ENCODE measurements at places on chromosomes 13 and 19. TPM values are rescaled to one million over a fixed set of nuclear protein-coding genes. Genes with fewer than 3 reads are reported as not detected.
A peak's percentile ranks its signal among the peaks of the same experiment; 100 is the strongest.

DNA sequence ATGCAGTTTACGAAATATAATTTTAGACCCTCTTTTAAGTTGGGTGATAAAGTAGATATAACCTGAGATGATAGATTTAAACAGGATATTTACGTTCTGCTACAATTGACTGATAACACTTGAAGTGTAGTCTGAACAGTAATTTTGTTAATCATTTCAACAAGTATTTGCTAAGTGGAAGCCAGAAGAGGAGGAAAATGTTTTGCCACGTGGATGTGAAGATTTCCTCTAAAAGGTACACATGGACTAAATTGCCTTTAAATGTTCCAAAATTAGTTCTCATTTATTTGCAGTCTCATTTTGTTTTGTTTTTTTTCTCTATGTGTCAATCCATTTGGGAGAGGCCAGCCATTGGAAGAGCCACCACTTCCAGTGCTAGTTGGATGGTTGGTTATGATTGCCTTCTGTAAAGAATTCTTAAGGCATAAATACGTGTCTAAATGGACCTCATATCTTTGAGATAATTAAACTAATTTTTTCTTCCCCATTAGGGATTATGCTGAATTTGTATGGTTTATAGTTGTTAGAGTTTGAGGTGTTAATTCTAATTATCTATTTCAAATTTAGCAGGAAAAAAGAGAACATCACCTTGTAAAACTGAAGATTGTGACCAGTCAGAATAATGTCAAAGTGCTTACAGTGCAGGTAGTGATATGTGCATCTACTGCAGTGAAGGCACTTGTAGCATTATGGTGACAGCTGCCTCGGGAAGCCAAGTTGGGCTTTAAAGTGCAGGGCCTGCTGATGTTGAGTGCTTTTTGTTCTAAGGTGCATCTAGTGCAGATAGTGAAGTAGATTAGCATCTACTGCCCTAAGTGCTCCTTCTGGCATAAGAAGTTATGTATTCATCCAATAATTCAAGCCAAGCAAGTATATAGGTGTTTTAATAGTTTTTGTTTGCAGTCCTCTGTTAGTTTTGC, 2.8 kb downstream of the MIR17HG start:
- peak; percentile 78 for DNase-seq

GRCh38 chr19:40717880-40718773, 1.2 kb downstream of the ITPKC start:
- peak; percentile 90 for DNase-seq

GRCh38 chr13:78168981-78169380, 250.3 kb upstream of the EDNRB start:
- DNase-seq, result no peak

SLC27A5 gene
- total RNA-seq, result 6.5 TPM

DNA sequence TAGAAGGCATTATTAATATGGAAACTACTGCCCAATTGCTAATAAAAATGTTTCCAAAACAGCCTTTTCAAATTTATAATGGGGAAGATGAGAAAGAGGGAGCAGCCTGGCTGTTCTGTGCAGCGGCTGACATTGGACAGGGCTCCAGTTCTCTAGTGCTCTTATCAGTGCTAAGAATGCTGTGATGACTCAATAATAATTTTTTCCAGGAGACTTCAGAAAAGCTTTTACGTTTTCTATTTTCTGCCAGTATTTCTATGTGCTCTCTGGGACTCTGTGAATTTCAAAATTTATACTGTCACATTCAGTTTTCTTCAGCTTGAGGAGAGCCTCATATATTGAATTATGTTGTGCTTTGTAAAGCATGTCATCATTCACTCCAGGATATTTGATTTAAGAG, 209.6 kb downstream of the VWA8 start:
- DNase-seq, result no peak

DNA sequence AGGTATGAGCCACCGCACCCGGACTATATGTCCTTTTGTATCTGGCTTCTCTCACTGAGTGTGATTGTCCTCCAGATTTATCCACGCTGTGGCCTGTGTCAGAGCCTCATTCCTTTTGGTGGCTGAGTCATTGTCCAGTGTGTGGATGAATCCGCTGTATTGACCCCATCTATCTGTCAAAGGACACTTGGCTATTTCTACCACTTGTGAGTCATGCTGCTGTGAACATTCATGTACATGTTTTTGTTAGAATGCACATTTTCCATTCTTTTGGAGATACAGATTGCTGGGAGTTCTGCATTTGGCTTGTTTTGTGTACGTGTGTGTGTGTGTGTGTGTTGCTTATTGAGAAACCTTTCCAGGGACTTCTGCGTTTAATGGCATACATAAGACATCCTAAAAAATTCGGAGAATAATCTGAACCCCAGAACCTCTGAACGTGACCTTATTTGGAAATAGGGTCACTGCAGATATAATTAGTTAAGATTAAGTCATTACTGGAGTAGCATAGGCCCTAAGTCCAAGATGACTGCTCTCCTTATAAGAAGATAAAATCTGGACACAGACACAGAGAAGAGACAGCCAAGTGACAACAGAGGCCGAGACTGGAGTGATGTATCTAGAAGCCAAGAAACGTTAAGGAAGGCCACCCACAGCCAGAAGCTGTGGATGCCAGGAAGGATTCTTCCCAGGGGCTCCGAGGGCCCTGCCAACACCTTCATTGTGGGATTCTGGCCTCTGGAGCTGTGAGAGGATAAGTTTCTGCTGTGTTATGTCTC, 4.9 kb upstream of the GIPC3 start:
- peak; percentile 98 for DNase-seq
